ENCODE measurements at places on chromosomes 1 and 21. TPM values are rescaled to one million over a fixed set of nuclear protein-coding genes. Genes with fewer than 3 reads are reported as not detected.

The CFHR2 gene
- not detected for polyA plus RNA-seq

The CROCC gene
- polyA plus RNA-seq, result 38.8 TPM

The IL10RB gene
- polyA plus RNA-seq, result 16.3 TPM

DNA sequence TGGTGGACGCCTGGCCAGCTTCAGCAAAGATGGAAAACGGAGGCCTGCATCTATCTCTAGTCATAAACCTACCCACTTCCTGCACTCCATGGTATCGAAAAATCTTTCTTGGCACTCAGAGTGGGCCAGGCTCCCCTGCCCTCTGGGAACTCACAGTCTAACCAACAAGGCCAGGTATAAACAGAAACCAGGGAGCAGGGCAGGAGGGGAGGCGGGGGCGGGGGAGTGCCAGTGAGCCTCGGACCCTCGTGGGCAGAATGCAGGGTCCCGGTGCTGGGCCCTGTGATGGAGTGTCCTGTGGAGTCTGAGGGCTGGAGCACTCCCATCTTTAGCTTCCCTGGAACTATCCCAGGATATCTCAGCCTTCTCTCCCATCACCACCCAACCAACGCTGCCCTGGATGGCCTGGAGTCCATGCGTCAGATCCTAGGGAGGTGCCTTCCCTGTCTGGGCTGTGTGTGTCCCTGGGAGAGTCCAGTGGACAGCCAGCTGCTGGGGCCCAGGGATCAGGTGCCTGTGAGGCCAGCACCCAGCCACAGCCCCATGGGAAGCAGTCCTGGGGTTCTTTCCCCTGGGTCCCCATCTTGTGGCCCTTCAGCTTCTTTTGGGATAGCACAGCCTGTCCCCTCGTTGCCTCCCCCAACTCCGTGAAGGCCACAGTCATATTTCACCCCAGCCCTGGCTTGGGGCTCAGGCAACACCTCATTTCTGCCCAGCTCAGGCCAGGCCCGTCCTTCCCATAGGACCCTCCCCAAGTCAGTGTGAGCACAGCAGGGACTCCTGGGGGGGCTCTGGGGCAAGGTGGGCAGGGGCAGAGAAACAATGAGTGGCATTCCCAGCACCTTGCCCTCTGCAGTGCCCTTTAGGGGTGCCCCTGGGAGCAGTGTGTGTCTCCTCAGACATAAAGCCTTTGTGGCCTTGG lies 1.1 kb upstream of the EPS8L3 start:
- DNase-seq, result no peak

- DNase-seq, result peak; percentile 33
Observed at GRCh38 chr1:206921772-206922265, at the start of gene FCMR. FCMR (minus strand) TSS chr1:206921941; CDS start chr1:206921854, 87 bp downstream.

Data from hindlimb muscle (tissue), 1 donor.